Stimulated activated CD4-positive, alpha-beta T cell treated with anti-CD3 and anti-CD28 coated beads, Interleukin-15, amount 100 ng/mL, for 48 hours (primary cell): ENCODE measurements at places on chromosomes 2 and 18.
A peak's percentile ranks its signal among the peaks of the same experiment; 100 is the strongest.

DNA sequence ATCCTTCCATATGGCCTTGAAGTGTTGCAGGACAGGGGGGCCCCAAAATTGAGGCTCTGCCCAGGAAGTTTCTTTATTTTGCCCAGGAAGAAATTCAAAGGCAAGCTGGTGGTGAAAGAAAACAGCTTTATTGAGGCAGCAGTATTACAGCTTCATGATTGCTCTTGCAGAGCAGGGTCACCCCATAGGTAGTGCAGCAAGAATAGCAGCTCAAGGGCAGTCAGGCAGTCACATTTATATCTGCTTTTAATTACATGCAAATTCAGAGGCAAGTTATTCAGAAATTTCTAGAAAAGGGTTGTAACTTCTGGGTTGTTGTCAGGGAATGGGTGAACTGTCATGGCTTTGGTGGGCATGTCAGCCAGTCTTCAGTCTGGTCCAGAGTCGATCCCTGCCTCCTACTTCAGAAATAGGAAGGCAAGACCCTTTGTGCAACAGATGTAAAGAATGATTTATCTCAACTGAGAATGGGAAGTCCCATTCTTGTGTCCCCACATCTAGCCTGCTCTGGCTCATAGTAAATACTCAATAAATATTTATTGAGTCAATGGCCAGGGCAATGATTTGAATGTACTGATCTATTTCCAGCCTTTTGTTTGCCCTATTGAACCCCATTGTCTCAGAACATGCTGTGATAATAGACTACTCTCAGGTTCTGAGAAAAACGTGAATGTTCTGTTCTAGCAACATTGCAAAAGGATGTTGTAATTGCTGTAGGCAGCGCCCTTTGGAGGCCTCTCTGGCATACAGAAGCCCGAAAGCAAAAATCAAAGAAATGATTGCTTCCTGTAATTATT is 129.8 kb downstream of the MYO3B start:
- DNase-seq: no peak

DNA sequence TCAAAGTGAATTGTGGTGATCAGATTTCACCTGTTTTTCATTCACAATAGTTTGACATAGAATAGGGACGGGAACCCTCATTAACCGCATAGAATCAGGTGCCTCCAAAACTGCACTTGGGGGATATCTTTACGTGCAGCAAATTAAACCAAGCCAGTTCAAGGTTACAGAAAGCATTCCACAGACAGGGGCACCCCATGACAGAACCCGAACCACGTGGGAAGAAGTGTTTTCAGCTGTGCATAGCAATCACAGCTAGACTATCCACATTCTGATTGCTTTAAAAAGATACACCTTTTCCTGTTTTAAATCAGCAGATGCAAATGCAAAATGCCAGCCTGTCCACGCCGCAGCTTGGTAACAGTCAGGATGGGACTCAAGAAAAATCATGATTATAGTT is 205.8 kb downstream of the ANAPC1 start:
- no peak for DNase-seq

GRCh38 chr2:85409845-85410583 is at the start of gene CAPG:
Gene CAPG, minus strand, starts transcription at chr2:85410366. Its CDS starts 8,221 bp downstream, at chr2:85402145.
- no peak for DNase-seq

GRCh38 chr2:240962300-240963064 is 35.9 kb upstream of the SNED1 start:
- DNase-seq: no peak

GRCh38 chr2:115194623-115195022 is 752.2 kb downstream of the DPP10 start:
- DNase-seq: no peak

GRCh38 chr18:44716697-44717163 is 36.0 kb downstream of the SETBP1 start:
- DNase-seq: peak; percentile 24

- DNase-seq: no peak
Observed at GRCh38 chr2:113118263-113118657, 9.1 kb upstream of the IL1RN start.

GRCh38 chr2:218036371-218036770 is 32.7 kb upstream of the RUFY4 start:
- no peak for DNase-seq

DNA sequence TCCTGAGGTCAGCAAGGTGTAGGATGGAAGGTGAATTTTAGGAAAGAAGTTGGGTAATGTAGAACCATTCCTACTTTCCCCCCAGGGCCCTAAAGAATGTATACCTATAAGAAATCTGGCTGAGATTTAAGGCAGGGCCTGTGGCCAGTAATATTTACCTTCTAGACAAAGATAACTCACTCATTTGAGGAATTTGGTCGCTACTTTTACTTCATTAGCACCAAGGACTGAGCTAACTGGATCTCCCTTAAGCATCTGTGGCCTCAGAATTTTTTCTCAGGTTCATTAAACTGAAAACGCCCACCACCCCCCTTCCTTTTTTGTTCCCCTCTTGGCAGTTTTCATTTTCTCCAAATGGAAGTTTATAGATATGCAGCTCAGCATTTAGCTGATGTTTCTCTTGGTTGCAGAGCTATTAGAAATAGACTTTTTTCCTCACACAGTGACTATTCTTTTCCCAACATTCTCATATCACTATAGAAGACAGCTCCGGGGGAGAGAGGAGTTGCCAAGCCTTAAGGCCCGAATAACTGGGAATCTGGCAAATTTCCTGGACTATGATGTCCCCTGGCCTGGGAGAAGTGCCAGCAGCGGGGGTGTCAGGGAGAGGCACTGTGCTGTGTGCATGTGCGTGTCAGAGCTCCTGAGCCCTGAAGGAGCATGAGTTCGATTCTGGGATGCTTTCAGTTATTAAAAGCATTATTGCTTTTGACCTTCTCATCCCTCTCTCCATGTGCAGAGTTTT is 310.9 kb downstream of the PRKCE start:
- no peak for DNase-seq

DNA sequence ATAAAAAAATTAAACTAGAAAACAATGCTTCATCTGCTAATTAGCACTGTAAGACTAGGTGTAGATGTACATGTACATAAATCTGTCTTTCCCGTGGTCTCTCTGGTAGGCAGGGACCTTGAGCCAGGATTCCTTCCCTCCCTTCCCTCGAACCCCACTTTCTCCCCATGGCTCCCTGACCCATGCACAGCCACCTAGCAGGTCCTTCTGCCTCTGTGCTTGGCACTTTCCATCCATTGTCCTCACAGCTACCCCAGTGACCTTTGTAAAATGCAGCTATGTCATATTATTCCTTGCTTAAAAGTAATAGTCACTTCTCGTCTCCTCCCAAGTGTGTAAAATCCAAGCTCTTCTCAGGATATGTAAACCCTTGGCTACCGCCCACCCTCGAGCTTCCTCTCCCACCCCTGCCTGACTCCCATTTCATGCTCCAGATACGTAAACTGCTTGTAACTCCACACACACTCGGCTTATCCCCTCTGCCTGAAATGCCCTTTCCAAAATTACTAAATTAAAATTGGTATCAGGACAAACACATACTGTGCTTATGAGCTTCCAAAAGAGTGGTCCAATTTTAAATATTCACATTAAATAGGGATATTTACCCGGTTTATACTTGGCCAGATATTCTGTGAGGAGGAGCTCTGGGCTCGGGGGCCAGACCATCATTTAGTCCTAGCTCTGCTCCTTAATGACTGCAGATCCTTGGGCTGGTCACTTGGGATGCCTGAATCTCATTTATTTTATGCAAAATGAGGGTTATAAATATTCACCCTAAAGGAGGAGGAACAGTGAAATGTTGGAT is 54.0 kb upstream of the RALBP1 start:
- DNase-seq: no peak

- DNase-seq: no peak
Observed at GRCh38 chr2:9109871-9110270, 96.7 kb upstream of the ASAP2 start.

- no peak for DNase-seq
Observed at GRCh38 chr18:63078471-63078870, 241.1 kb downstream of the BCL2 start.

GRCh38 chr18:63378919-63379638 is 12.1 kb upstream of the KDSR start:
- DNase-seq: no peak

DNA sequence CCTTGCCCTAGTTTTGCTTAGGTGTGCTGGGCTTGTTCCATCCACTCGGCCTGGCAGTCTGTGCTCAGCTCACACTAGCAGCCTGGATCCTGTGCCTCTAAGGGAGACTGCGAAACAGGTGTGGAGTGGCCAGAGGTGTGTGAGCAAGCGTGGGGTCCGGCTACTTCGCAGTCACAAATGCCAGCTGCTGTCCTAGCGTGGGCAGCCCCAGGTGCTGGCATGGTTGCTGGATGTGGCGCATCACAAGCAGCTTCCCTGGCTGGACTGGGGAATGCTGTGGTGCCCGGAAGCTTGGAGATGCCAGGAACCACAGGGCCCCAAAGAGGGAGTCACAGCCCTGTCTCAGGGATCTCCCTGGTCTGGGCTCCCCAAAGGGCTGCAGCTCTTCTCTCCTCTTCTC is 119.0 kb upstream of the TMEFF2 start:
- no peak for DNase-seq

DNA sequence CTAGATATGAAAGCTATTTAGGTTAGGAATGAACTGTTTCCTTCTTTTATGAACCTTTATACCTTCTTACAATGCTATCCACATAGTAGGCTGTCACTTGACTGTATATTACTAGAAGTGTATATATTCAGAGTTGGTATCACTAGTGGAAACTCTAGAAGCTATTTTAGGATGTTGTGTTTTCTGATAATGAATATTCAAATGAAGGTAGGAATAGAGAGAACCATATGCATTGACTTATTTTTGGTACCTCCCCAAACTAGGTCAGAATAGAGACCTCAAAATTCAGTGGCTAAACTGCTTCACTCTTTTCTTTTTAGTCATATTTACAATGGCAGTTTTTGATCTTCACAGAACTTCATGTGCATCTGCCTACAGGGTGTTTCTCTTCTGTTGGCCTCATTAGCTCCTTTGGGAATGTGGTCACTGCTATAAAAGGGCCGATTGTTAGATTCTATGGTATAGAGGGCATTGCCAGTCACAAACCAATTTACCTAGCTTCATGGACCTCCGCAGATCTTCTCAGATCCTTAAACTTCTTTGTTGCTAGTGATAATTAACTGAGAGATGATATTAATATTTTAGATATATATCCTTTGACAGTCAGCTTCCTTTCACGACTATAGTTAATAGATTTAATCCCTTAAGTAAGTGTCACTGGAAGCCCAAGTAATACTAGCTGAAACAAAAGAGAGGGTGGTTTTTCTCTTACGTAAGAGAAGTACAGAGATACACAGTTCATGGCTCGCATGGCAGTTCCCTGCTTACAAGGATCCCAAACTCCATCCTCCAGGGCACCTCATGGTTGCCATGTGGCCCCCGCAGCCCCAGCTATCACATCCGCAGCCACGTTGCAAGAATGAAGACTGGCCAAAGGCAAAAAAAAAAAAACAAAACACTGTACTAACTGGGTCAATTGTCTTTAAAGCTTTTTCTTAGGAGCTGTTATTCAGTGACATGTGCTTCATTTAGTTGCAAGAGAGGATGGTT is 61.0 kb downstream of the TSPYL6 start:
- DNase-seq: no peak

DNA sequence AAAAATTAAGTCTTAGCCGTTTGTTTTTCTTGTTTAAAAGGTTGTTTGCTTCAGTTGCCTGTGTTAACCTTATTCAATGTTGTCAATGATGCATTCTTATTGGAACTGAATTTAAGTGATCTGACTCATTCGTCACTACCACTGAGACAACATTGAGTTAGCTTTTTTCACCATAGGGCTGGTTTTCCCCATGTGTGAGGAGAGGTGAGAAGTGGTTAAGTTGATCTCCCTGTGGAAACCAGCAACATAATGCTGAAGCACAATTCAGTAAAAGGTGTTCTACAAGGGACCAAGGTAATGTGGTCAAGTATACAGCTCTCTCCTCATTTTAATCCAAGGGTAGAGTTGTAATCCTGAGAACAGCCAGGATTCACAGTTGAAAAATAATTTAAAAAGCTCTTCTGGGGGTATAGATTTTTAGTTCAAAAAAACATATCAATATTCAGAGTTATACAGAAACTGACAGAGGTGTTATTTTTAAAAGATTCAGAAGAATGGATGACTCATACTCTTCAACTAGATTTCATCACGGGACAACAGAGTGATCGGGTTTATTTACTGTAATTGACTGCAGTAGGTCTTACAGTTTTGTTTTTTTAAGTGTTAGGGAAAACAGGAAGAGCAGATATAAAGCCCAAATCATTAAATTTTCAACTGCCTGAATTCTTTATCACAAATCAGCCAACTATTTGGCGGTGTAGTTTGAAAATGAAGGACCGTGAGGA is 12.6 kb downstream of the NOP58 start:
- DNase-seq: no peak

DNA sequence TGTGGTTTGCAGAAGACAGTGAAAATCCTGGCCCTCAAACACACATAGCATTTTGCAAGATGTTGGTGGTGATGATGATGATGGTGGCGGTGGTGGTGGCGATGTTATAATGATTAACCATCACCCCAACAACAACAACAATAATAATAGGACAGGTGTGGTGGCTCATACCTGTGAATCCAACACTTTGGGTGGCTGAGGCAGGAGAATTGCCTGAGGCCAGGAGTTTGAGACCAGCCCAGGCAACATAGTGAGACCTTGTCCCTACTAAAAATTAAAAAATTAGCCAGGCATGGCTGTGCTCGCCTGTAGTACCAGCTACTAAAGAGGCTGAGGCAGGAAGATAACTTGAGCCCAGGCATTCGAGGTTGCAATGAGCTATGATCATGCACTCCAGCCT is 3.8 kb downstream of the VIT start:
- no peak for DNase-seq

DNA sequence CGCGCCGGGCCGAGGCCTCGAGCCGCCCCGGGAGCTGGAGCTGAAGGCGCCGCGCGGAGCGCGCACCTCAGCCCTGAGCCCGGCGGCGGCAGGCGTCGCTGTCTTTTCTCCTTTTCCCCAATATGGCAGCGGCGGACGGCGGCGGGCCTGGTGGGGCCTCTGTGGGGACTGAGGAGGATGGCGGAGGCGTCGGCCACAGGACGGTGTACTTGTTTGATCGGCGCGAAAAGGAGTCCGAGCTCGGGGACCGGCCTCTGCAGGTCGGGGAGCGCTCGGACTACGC is 369 bp downstream of the SMCHD1 start:
- DNase-seq: no peak

- peak; percentile 22 for DNase-seq
Observed at GRCh38 chr2:238493880-238494572, 67.3 kb downstream of the ASB1 start.

DNA sequence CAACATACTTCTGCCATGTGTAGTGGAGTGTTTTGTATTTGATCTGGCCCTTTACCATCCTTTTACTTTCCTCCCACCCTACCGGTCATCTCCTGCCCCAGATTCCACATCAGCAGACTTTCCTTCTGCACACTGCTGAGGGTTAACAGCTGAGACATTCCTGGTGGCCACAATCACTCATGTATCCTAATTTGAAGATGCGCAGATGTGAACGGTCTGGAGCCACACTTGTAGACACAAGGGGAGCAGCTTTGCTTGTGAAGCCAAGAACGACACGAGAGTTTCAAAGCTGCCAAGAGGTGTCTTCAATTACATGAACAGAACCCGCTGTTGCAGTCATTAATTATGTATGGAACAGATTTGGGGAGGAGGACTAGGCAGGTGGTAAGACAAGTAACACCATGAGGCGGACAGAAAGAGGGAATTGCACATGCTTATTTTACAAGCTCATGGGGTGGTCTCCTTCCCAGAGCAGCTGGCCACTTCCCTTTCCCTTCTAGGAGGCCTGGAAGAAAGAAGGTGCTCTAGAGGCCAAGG is 260.7 kb upstream of the KLHL29 start:
- no peak for DNase-seq
